ENCODE measurements at places on chromosomes 2 and 18. TPM values are rescaled to one million over a fixed set of nuclear protein-coding genes. Genes with fewer than 3 reads are reported as not detected.

The MAP2 gene
- not detected for polyA plus RNA-seq

The KLHL29 gene
- polyA plus RNA-seq = 2.0 TPM

The UGT1A10 gene
- polyA plus RNA-seq = not detected

The PROM2 gene
- not detected for polyA plus RNA-seq

The DNAJC5G gene
- not detected for polyA plus RNA-seq

The RMC1 gene
- 54.2 TPM for polyA plus RNA-seq

The COL4A3 gene
- polyA plus RNA-seq = 2.4 TPM

The INHA gene
- not detected for polyA plus RNA-seq

The CD302 gene
- polyA plus RNA-seq = 1.1 TPM

The TEX44 gene
- not detected for polyA plus RNA-seq

The FSHR gene
- not detected for polyA plus RNA-seq

The STK17B gene
- polyA plus RNA-seq = 46.2 TPM

The CPLX4 gene
- polyA plus RNA-seq = not detected

The RABL2A gene
- 8.2 TPM for polyA plus RNA-seq

The CROCC2 gene
- not detected for polyA plus RNA-seq

The TFPI gene
- 0.33 TPM for polyA plus RNA-seq

The DAW1 gene
- polyA plus RNA-seq = not detected

The EEF1B2 gene
- polyA plus RNA-seq = 722 TPM

The SH2D6 gene
- polyA plus RNA-seq = not detected

The DSC2 gene
- 4.9 TPM for polyA plus RNA-seq

The HOXD8 gene
- not detected for polyA plus RNA-seq

The ROCK1 gene
- polyA plus RNA-seq = 26.7 TPM

The DOCK10 gene
- polyA plus RNA-seq = 28.7 TPM

The VAPA gene
- polyA plus RNA-seq = 247 TPM

The ZSCAN30 gene
- 10.1 TPM for polyA plus RNA-seq

The MLPH gene
- polyA plus RNA-seq = not detected

The GTF3C2 gene
- polyA plus RNA-seq = 98.7 TPM

The MEP1B gene
- polyA plus RNA-seq = not detected

The ICOS gene
- polyA plus RNA-seq = 0.68 TPM

The CFC1 gene
- polyA plus RNA-seq = not detected

The CFAP65 gene
- not detected for polyA plus RNA-seq

The RNPEPL1 gene
- polyA plus RNA-seq = 9.6 TPM

The DYSF gene
- not detected for polyA plus RNA-seq

The DHRS9 gene
- not detected for polyA plus RNA-seq
